Progenitor cell of endocrine pancreas (in vitro differentiated cells): ENCODE measurements at places on chromosomes 16 and 17. TPM values are rescaled to one million over a fixed set of nuclear protein-coding genes. Genes with fewer than 3 reads are reported as not detected.

DNA sequence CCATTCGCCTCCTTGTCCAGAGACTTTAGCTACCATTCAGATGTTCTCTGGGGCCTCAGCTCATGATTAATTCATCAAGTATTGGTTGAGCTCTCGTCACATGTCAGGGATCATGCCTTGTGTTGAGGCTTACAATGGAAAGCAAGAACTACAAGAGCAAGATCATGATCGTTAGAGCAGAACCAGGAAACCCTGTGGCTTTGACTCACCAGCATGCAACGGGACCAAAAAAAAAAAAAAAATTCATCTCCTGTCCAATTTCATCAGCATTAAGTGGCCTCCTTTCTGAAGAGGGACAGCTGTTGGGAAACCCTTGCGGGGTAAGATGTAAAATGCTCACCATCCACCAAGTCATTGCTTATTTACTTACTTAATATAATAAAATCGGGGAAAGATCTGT, 12.1 kb upstream of the USP10 start:
- no peaks in the 10 kb centered on the region for H3K36me3 ChIP-seq
- peaks cover 15% of the 10 kb centered on the region for H3K4me1 ChIP-seq
- no peak overlapping the region for H3K27ac ChIP-seq
- peaks cover 15% of the 10 kb centered on the region for H3K27me3 ChIP-seq
- DNase-seq, result no peak

DNA sequence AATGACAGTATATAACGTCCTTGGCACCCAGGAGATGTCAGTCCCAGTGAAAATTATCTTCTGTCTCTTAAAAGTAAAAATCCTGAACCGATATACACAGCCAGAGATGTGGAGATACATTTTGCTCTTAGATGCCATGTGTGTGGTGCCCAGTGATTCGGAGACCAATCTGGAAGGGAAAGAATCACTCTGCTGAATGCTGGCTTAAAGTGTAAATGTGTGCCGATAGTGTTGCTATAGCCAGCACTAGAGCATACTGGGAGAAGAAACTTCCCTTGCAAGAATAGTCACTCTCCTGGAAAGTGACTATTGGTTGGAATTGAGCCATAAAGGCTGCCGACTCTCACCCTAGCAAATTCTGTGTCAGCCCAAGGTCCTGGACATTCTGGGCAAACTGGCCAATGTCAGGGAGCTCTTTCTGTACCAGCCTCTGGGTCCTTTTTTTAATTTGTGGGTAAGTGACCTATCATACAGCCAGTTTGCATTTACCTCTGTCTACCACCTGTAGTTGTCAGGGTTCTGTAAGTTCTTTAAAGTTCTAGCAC, 44.2 kb upstream of the HNF1B start:
- no peaks in the 10 kb centered on the region for H3K36me3 ChIP-seq
- no peak overlapping the region for H3K4me3 ChIP-seq
- peaks cover 3% of the 10 kb centered on the region for H3K27me3 ChIP-seq
- H3K4me1 ChIP-seq, result peaks cover 21% of the 10 kb centered on the region
- no peak overlapping the region for H3K27ac ChIP-seq

GRCh38 chr16:73225983-73226382, 178.1 kb upstream of the ZFHX3 start:
- DNase-seq, result no peak
- H3K4me1 ChIP-seq, result peaks cover 5% of the 10 kb centered on the region
- no peak overlapping the region for H3K4me3 ChIP-seq
- H3K27ac ChIP-seq, result no peak overlapping the region

DNA sequence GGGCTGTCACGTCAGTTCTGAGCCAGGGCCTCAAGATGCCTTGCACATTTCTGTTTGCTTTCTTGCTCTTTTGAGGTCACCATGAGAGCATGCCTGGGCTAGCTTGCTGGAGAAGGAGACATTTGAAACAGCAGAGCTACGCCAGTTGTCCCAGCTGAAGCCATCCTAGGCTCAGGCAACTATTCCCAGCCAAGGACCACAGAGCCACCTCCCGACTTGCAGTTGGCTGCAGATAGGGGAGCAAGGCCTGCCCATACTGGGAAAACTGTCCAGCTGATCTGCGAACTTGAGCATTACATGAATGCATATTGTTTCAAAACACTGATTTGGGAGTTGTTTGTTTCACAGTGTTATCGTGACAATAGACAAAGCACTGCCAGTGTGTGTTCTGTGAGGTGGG, 340.8 kb downstream of the XYLT1 start:
- no peak for DNase-seq
- peaks cover 18% of the 10 kb centered on the region for H3K36me3 ChIP-seq
- H3K27ac ChIP-seq, result no peak overlapping the region
- H3K4me3 ChIP-seq, result no peak overlapping the region

GRCh38 chr17:7667656-7668406, 17.1 kb downstream of the ATP1B2 start:
- no peaks in the 10 kb centered on the region for H3K27me3 ChIP-seq
- no peak overlapping the region for H3K4me3 ChIP-seq
- no peaks in the 10 kb centered on the region for H3K4me1 ChIP-seq
- DNase-seq, result no peak
- H3K36me3 ChIP-seq, result peaks cover 15% of the 10 kb centered on the region

DNA sequence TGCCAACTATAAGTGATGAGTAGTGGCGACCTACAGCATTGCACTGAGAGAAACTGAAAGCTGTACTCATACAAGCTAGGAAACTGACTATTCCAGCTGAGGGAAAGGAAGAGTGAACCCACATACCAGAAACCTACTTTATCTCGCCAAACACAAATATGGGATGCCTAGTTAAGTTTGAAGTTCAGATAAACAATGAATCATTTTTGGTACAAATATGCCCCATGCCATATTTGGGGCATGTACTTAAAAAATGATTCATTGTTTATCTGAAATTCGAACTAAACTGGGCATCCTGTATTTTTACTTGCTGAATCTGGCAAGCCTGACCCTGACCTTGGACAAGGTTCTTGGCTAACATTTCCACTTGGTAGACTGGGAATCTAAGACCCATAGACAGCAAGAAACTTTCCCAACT, 527.8 kb upstream of the PSMD7 start:
- no peak overlapping the region for H3K4me3 ChIP-seq
- H3K4me1 ChIP-seq, result no peaks in the 10 kb centered on the region
- H3K36me3 ChIP-seq, result no peaks in the 10 kb centered on the region
- H3K27ac ChIP-seq, result no peak overlapping the region
- DNase-seq, result no peak

DNA sequence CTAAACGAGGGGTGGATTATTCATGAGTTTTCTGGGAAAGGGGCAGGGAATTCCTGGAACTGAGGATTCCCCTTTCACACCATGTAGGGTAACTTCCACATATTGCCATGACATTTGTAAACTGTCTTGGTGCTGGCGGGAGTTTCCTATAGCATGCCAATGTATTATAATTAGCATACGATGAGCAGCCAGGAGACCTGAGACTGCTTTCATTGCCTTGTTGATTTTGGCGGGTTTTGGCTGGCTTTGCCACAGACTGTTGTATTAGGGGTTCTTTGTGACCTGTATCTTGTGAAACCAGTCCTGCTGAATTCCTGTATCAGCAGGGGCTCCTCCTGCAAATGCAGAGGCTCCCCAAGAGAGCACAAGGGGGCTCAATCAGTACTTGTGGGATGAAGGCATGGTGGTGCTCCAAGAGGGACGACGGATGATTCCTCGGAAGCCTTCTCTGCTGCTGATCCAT, 104.4 kb upstream of the CACNG5 start:
- peaks cover 3% of the 10 kb centered on the region for H3K4me1 ChIP-seq
- no peak overlapping the region for H3K4me3 ChIP-seq
- H3K36me3 ChIP-seq, result no peaks in the 10 kb centered on the region
- no peak overlapping the region for H3K27ac ChIP-seq

Gene SYCE1L
- total RNA-seq, result 25.6 and 27.2 TPM in 2 replicates

Gene SLC5A11
- total RNA-seq, result 0.38 TPM in 1 of 2 replicates, not detected in the other

Gene CCL13
- not detected in 2 replicates for total RNA-seq

Gene CASKIN1
- 12.7 and 13.1 TPM in 2 replicates for total RNA-seq
